ENCODE measurements at places on chromosomes 1 and 21. TPM values are rescaled to one million over a fixed set of nuclear protein-coding genes. Genes with fewer than 3 reads are reported as not detected.
A peak's percentile ranks its signal among the peaks of the same experiment; 100 is the strongest.

- no peak for DNase-seq
Measured at GRCh38 chr1:39269349-39269748, 64.9 kb downstream of the MACF1 start.

DNA sequence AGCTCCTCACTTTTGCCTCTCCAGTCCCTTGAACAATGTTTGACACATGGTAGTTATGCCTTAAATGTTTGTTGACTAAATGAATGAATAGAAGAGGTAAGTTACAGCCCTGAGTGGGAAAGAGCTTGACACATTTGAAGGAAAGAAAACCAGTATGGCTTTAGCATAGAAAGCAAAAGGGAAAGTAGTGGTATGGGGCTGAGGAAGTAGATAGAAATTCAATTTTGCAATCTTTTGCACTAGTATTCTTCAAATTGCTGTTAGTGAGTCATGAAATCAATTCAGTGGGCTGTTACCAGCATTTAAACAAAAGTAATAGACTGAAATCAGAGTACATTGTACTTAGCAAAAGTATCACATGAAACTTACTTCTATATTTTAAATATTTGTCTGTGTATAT lies 21.1 kb downstream of the PLA2G4A start:
- DNase-seq: peak; percentile 25

- DNase-seq: no peak
Measured at GRCh38 chr1:22223176-22223575, 80.3 kb upstream of the WNT4 start.

GRCh38 chr1:222631611-222632208 lies 13.8 kb downstream of the MIA3 start:
- DNase-seq: no peak

HMGN2 gene
- 225 TPM for total RNA-seq

Data from fibroblast of the aortic adventitia (primary cell).